ENCODE measurements at places on chromosomes 12 and 14. TPM values are rescaled to one million over a fixed set of nuclear protein-coding genes. Genes with fewer than 3 reads are reported as not detected.

The IL26 gene
- not detected for total RNA-seq

The CFAP251 gene
- 0.96 TPM for total RNA-seq

The MRPS35 gene
- total RNA-seq: 85.6 TPM

The NFATC4 gene
- total RNA-seq: 0.42 TPM

The KRT79 gene
- total RNA-seq: 0.08 TPM

The C14orf39 gene
- total RNA-seq: not detected

The ING4 gene
- 15.4 TPM for total RNA-seq

The RD3L gene
- not detected for total RNA-seq

The CLEC4C gene
- total RNA-seq: not detected

The KCNA5 gene
- total RNA-seq: not detected

The OR11G2 gene
- total RNA-seq: not detected

The NRIP2 gene
- not detected for total RNA-seq

The NT5DC3 gene
- 18.2 TPM for total RNA-seq

The IFNG-AS1 gene
- total RNA-seq: not detected

The SLC35F4 gene
- not detected for total RNA-seq

The FOXG1 gene
- total RNA-seq: 0.15 TPM

The HVCN1 gene
- total RNA-seq: 0.53 TPM

The PRH2 gene
- total RNA-seq: not detected

The PAPOLA gene
- 77.2 TPM for total RNA-seq

The HOXC4 gene
- total RNA-seq: 3.4 TPM

The POTEM gene
- total RNA-seq: not detected

The LYZ gene
- not detected for total RNA-seq

The CD4 gene
- total RNA-seq: not detected

The TBPL2 gene
- not detected for total RNA-seq

The KRT78 gene
- not detected for total RNA-seq

All from A549 treated with Mapracorat at 1 μM for 4 hours (cell line).